ENCODE measurements at places on chromosomes 16 and 17.
A peak's percentile ranks its signal among the peaks of the same experiment; 100 is the strongest.

DNA sequence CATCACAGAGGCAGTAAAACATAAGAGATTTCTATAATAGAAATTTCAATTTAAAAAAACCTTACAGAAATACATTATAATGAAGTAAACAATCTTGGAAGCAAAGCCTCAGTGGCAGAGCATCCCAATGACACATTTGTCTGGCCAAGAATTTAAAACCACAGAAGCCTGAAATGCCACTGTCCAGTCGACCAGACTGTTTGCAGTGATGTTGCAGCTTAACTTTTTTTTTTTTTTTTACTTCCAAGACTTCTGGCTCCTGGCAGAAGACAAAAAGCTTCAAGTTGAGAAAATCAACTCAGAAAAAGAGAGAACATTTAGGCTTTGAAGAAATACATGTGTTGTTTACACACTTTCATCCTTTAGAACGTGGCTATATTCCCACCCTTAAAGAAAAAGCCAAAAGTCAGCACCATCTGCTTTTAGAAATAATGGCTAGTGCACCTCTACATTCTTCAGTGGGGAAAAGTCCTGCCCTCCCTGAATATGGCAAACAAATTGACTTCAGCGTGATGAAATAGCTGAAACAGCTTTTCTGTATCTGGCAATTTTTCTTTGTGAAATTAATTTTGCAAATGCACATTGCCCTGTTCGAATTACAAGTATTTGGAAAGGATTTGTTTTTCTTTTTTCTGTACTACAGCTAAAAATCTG lies 205.5 kb upstream of the MON1B start:
- no peak for DNase-seq

DNA sequence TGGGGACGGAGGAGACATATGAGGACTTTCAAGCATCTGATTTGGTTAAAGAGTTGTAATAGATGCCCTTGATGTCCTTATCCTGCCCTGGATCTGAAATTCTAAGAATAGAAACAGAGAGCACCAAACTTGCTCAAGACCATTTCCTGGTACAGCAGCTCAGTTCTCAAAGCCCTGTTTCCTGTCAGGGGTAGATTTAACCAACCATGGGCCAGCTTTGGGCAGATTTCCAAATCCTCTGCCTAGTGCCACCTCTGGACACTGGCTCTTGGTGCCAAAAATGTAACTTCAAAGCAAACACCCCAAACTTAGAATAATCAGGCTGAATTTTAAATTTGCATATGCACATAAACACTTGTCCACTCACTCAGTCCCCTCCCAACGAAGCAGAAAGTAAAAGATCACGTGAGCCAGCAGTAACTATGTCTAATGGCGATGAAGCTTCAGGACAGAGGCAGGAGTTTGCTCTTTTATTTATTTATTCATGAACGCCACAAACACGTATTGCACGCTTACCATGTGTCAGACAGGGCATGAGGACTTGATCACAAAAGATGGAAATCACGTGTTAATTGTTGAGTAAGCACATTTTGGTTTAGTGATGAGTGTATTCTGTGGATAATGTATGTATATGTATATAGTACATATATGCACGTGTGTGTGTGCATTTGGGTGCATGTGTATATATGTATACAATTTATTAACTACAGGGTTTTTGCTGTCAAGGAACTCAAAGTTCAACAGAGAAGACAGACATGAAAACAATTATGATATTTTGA lies 23.1 kb upstream of the SDK2 start:
- no peak for DNase-seq

- DNase-seq = peak; percentile 96
Measured at GRCh38 chr17:7242717-7243452, 636 bp upstream of the GABARAP start.

- no peak for DNase-seq
Measured at GRCh38 chr16:65947951-65948350, 418.5 kb upstream of the CDH5 start.

GRCh38 chr17:2259769-2260536 lies 43.6 kb downstream of the SMG6 start:
- no peak for DNase-seq

- no peak for DNase-seq
Measured at GRCh38 chr17:81093619-81094508, 58.9 kb downstream of the BAIAP2 start.

DNA sequence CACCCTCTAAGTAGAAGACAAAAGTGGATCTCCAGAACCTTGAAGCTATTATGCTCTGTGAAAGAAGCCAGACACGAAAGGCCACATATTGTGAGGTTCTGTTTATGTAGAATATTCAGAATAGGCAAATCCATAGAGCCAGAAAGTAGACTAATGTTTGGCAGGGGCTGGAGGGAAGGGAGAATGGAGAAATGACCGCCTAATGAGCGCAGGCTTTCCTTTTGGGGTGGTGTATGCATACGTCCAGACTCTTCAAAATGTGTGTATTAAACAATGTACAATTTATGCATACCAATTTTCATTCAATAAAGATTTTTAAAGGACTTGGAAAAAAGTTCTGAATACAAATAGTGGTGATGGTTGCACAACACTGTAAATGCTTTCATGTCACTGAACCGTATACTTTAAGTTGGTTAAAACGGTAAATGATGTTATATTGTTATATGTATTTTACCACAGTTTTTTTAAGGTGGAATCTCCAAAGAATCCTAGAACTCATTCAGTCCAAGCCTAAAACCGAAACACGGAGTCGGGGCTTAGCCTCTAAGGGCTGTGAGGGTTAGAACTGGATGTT lies 397.4 kb downstream of the SOX9 start:
- DNase-seq = no peak

DNA sequence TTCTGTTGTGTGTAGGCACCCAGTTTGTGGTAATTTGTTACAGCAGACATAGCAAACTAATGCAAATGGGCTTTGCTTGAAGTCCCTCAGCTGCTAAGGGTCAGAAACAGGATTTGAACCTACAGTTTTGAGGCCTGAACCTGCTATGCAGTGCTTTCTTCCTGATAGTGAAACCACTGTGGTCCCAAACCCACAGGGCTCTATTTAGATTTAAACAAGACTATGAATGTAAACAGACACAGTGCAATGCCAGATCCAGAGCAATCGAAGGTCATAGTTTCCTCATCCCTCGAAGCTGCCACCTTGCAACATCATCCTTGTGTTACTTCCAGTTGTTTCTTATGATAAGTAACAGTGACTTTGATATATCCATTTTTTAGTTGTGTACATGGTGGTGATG lies 630.2 kb downstream of the WWOX start:
- no peak for DNase-seq

- DNase-seq = no peak
Measured at GRCh38 chr17:3003296-3004149, 59.9 kb downstream of the OR1D5 start.

DNA sequence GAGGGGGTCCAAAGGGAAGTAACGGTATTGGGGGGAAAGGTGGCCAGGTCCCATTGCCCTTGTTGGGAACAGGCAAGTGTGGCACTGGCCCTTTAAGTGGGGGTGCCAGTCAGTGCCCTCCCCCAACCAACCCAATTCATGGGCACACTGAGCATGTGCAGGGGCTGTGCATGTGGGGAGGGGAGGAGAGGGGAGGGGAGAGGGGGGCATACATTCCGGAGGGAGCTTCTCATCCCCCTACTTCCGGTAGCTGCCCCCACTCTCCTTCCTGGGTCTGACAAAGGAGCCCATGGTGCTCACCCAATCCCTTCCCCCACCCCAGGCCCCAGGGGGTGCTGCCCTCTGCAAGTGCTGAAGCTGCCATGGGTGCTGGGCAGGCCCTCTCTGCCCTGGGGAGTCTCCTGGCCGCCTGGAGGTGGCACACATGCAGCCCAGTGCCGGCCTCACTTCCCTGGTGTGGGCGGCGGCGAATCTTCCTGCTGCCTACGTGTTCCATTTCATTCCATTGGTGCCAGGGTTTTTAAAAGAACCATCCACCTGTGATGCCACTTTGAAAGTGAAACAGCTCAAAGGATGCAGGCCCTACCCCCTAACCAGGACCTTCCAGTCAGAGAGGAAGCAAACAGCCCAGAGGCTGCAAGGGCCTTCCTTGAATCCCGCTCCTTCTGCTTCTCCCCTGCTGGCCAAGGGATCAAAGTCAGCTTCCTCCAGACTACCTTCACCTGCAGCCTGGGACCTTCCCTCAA lies 11.0 kb downstream of the HEXIM2 start:
- DNase-seq = no peak

DNA sequence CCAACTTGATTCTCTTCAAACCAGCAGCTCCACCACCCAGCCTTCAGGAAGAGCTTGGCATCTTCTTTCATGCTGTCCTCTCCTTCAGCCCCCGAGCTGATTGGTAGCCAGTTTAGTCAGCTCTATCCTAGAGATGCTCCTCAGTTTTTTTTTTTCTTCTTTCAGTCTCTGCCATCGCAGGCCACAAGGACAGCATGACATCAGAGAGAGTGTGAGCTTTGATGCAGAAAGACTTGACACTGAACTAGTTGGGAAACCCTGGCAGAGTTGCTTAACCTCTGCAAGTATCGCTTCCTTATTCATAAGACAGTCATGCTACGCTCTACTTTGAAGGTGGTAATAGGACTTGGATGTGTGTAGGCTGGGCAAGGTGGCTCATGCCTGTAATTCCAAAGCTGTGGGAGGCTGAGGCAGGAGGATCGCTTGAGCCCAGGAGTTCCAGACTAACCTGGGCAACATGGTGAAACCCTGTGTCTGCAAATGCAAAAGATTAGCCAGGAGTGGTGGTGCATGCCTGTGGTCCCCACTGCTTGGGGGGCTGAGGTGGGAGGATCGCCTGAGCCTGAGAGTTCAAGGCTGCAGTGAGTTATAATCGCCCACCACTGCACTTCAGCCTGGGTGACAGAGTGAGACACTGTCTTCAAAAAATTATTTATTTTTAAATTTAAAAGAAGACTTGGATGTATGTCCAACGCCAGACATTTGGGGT lies 2.6 kb downstream of the CD300LB start:
- no peak for DNase-seq

DNA sequence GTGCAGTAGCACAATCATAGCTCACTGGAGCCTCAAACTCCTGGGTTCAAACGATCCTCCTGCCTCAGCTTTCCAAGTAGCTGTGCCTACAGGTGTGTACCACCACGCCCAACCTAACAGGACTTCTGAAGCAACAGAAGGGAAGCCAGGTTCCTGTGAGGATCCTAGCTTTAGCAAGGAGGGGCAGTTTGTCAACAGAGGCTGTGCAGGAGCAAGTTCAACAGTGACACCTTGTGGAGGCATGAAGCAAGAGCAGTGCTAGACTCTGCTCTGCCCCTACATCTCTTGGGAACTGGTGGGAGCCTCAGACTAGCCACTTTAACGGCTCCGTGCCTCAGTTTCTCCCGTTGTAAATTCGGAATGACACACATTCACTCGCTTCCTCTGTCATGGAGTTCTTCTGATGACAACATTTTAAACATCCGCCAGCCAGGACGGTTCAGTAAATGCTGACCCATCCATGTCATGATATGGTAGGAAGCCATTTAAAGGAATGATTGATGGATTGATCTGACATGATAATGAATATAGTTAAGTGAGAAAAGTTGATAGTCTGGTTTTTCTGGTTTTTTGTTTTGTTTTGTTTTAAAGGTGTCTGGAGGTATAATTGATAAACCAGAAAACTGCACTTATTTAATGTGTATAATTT lies 218.7 kb downstream of the MRTFB start:
- no peak for DNase-seq

- DNase-seq = no peak
Measured at GRCh38 chr17:11296994-11297393, 56.0 kb downstream of the SHISA6 start.

- no peak for DNase-seq
Measured at GRCh38 chr16:85061566-85061965, 34.0 kb downstream of the KIAA0513 start.

DNA sequence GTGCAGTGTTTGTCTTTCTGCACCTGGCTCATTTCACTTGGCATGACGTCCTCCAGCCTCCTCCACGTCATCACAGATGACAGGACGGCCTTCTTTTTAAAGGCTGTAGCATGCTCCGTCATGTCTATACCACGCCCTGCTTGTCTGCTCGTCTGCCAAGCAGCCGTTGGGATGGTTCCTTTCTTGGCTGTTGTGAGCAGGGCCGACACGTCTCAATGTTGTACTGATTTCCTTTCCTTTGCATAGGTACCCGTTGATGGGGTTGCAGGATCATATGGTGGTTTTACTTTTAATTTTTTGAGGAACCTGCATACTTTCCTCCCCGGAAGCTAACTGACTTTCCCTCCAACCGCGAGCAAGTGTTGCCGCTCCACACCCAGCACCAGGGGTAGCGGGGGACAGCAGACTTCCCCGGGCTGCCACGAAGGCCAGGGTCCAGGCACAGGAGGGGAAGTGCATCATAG lies 212.2 kb upstream of the ZNF469 start:
- no peak for DNase-seq

DNA sequence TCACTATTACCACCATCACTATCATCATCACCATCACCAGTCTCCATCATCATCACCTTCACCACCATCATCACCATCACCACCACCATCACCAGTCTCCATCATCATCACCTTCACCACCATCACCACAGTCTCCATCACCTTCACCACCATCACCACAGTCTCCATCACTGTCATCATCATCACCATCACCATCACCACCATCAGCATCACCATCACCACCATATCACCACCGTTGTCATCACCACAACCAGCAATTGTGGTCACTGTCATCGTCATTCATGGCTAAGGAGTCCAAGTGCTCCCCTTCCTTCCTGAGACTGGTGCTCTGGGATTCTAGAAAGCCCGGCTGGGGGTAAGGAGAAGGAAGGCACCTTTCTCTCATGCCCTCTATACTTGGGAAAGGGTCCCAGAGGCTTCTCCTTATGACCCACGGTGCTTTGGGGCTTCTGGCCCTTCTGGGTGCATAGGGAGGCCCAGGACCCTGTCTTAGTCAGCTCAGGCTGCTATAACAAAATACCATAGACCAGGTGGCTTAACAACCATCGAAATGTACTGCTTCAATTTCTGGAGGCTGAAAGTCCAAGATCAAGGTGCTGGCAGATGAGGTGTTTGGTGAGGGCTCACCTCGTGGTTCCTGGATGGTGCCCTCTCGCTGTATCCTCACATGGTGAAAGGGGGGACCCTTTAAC lies 93.4 kb upstream of the GSE1 start:
- DNase-seq = no peak

DNA sequence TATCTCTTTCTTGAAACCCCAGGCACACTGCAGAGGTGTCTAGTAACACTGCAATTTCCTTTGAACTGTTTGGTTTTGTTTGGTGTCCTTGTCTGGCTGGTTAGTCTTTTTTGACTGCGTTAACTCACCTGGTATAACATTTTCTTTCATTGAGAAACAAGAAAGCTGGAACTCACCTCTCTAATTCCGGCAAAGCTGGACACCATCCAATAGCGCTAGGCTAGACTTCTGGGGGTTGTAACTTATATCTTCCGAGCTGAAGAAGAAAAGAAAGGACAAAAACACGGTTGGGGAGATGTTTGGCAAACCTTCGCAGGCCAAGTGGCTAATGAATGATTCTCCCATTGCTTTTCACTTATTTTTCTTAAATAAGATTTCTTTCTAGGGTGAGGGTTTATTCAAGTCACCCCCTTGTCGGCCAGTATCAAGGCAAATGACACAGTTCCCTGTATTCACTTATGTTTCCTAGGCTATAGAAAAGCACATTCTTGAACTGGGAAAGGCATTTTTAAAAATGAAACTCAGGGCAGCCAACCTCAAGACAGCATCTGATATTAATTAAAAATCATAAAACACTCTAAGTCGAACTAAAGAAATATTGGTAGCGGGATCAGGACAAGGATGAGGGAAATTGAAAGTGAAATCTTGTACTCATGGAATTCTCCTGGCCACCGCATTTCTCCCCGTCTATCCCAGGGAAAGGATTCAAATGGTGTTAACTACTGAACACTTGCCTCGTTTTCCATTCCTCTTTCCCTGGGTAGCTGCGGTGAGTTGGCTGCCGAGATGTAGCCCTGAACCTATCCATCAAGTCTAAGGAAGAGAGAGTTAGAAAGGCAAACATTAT lies 95.9 kb upstream of the ZFHX3 start:
- DNase-seq = peak; percentile 59
